ENCODE measurements at places on chromosomes 7 and 10.

GRCh38 chr10:30448092-30448491 lies 14.1 kb downstream of the MAP3K8 start:
- DNase-seq = no peak

GRCh38 chr10:29998142-29998808 lies 61.1 kb downstream of the JCAD start:
- DNase-seq = peak; percentile 53

DNA sequence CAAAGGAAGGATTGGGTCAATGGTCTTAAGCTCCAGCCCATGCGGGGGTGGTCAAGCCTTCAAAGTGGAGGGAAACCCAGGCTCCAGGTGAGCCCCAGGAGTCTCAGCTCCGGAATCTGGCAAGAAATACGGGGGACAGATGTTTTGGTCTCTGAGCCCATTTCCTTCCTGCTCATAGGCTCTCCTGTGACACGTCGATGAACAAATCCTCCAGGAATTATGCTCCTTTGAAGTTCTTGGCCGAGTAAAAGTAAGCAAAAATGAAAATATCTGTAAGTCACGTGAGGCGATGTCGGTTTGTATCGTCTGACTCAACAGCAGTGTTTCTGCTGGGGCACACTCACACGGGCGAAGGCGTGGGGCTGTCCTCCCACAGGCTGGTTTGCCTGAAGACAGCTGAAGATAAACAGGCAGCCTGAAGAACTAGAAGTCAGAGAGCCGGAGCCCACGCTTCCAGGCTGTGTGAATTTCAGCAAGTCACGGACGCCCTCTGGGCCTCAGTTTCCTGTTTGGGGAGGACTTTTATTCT lies 52.6 kb upstream of the SMNDC1 start:
- peak; percentile 32 for DNase-seq

GRCh38 chr7:34019301-34019790 lies 114.0 kb downstream of the BMPER start:
- no peak for DNase-seq

- DNase-seq = no peak
Measured at GRCh38 chr7:805261-805660, 27.0 kb upstream of the SUN1 start.

- no peak for DNase-seq
Measured at GRCh38 chr7:158574308-158575036, 13.2 kb downstream of the PTPRN2 start.

DNA sequence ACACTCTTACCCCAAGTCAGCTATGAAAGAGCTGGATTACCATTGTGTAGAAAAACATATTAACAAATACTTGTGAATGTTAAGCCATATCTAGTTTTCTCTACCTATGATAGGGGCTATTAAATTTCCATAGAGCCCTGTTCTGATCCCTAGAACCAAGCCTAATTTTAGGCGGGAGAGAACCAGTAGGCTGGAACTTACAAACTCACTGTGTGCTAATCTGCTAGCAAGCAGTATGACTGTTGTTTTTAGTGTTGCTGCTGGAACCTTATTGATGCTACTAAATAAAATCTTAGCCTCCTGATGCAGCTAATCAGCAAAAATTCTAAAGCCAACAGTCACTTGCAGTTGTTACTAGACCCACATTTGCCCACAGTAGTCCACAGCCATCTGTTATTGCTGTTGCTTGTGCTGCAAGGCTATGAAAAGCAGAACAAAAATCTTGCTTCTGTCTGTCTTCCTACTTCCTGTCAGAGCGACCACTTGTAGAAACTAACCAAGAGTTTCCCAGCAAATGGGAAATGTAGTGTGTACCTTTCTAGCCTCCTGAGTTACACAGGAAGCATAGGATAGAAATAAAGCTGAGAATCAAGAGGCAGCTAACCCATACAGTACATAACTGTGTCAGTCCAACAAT lies 368.4 kb downstream of the ARL4A start:
- DNase-seq = no peak
